ENCODE measurements at places on chromosomes 6 and 20. TPM values are rescaled to one million over a fixed set of nuclear protein-coding genes. Genes with fewer than 3 reads are reported as not detected.

The FERMT1 gene
- 1.1 TPM for total RNA-seq

DNA sequence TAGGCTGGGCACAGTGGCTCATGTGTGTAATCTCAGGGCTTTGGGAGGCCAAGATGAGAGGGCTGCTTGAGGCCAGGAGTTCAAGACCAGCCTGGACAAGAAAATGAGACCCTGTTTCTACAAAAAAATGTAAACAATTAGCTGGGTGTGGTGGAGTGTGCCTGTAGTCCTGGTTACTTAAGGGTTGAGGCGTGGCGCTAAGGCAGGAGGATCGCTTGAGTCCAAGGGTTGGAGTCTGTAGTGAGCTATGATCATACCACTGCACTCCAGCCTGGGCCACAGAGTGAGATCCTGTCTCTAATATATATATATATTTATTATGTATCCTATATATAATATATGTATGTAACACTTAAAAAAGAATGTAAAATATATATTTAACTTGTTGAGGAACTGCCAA is 7.9 kb upstream of the ABRACL start:
- no peak for DNase-seq

- DNase-seq = no peak
Measured at GRCh38 chr20:47708953-47709833, 76.1 kb downstream of the SULF2 start.

GRCh38 chr6:116954938-116955337 is 77.9 kb downstream of the RFX6 start:
- DNase-seq = no peak

- DNase-seq = no peak
Measured at GRCh38 chr6:41371461-41371991, 36.1 kb downstream of the NCR2 start.

DNA sequence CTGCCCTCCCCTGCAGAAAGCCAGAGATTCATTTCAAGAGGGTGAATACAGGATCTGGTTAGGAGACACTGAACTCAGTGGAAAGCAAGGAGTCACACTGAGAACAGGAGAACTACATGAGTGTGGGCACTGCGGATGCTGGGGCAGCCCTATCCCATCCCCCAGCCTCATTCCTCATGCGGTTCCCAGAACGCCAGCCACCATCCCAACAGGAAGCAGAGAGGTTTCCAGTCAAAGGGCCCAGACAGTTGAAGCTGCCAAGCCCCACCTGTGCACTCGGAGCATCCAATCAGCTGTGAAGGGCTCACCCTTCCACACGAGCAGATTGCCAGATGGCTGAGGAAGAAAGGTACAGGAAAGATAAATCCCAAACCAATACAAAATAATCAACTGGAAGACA is 50.7 kb upstream of the PRND start:
- no peak for DNase-seq

The MYCT1 gene
- total RNA-seq = 9.4 TPM

DNA sequence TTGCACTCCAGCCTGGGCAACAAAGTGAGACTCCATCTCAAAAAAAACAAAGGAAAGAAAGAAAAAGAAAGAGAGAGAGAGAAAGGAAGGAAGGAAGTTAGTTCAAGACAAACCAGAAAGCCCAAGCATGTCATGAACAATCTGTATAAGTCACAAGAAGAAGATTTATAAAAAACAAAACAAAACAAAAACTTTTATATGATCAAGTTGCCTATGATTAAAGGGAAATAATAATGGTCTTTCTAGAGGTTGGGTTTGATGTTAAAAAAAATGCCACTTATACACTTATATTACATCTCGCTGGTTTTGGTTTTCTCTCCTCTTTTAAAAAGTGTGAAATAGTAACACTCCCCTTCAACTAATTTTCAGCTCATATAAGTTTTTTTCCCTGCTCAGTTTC is 146.2 kb upstream of the CARMIL1 start:
- no peak for DNase-seq

DNA sequence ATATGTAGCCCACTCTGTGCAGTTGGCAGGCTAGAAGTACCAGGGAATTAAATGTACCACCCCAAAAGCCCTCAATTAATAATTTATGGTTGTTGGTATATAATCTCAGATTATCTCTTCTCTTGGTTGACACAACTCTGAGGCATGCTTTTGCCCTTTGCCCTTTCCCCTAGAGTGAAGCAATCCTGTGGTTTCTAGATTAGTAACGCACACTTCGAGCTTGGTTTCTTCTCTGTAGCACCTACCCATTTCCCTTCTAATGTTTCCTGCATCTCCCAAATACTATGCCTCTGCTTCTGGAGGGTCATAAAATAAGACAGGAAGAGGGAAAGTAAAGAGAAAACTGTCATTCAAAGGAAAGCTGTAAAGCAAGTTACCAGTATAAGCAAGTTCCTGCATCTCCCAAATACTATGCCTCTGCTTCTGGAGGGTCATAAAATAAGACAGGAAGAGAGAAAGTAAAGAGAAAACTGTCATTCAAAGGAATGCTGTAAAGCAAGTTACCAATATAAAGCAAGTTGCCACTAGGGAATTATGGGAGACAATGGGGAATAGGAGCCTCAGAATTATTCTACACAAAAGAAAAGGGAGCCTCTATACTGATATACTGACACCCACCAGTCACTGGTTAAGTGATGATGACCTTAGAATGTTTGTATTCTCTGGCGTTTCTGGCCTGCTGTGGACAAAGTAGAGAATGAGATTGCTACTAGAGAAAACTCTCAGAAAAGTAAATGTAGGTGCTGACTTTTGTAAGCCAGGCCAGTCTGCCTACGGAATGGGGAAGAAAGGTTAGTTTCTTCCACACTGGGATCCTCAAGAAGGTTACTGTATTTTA is 862.6 kb upstream of the MAN1A1 start:
- DNase-seq = no peak

- DNase-seq = no peak
Measured at GRCh38 chr6:3294396-3294795, 35.6 kb downstream of the PSMG4 start.

GRCh38 chr20:25275813-25276532 is 28.1 kb downstream of the PYGB start:
- DNase-seq = peak; percentile 24

DNA sequence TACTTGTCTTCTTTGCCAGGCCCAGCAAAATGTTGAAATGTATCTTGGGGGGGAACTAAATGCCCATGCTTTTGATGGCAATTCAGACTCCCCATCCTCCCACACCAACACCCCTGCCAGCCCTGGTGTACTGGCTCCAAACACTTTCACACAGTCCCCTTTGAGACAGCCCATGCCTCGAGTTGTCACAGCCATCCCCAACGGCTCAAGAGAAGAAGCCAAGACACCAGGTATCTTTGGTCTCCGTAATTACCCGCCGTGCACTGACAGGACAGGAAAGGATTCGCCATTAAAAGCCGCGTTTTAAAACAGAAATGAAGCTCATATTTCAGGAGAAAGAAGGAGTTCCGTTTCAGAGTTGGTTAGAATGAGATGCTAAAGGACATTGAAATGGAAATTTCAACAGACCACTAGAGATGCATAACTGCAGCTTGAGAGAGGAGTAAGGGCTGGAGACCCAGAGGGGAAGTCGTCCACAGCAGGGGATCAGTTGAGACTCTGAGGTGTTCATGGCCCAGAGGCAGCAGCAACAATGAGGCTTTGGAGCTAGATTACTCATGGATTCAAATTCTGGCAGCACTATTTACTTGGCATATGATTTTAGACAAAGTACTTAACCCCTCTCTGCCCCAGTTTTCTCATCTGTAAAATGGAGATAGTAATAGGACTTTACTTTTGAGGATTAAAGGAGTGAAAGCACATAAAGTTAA is 63.5 kb upstream of the ADGRF1 start:
- no peak for DNase-seq

The CCR6 gene
- total RNA-seq = not detected

DNA sequence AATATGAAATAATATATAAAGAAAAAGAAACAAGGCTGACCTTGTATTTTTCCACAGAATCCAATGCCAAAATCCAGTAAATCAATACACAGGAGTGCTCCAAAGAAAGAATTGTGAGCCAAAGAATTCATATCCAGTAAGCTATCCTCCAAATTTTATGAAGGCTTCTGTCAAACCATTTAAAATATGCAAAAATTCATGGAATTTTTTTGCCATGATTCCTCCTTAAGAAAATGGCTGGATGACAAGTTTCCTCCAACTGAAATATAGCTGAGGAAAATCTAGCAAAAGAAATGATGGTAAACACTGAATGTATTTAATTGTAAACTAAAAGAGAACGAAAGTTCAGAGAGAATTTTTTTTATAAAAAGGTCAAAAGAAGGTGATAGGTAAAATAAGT is 290.3 kb downstream of the UBE3D start:
- DNase-seq = no peak

The ASIP gene
- 18.7 TPM for total RNA-seq

GRCh38 chr20:49976542-49976941 is 6.2 kb upstream of the SNAI1 start:
- no peak for DNase-seq

The EYA4 gene
- total RNA-seq = 17.8 TPM

Data from ovary (tissue), 10 donors.